Ecto neural progenitor cell (in vitro differentiated cells): ENCODE measurements at places on chromosomes 7 and 10.

GRCh38 chr7:139703487-139704307 is 74.1 kb downstream of the HIPK2 start:
- DNase-seq: no peak

DNA sequence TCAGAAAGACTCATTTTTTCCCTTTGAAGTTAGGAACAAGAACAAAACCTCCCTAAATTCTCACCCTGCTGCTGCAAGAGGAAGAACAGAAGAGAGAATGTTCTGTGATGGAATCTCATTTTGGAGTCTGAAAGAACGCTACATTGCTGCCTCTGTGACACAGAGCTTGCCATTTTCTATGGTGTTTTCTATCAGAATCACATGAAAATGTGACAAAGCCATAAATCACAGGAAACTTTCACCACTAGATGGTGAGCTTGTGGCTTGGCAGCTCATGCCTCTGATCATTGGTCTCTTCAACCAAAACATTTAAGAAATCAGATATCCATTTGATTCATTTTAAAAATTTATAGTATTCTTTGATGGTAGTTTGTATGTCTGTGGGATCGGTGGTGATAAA is 82.9 kb downstream of the CADPS2 start:
- DNase-seq: no peak

DNA sequence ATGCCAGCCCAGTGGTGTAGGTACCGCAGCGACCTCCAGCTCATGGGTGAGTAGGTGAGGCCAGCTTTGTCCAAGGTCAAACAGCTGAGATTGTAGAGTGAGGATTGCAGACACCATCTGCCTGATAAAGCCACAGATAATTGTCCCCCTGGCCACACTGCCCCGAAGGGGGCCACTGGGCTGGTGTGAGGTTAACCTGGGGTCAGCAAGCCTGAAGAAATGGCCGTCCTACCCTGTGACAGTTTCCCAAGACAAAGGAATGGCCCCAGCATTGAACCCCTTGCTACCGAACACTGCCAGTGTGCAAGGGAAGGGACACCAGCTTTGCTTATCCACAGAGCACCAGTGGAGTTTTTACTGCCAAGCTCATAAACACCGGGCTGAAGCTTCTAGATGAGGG is 23.0 kb downstream of the ECHDC3 start:
- no peak for DNase-seq

GRCh38 chr10:17122052-17122451 is 7.6 kb downstream of the CUBN start:
- DNase-seq: no peak

DNA sequence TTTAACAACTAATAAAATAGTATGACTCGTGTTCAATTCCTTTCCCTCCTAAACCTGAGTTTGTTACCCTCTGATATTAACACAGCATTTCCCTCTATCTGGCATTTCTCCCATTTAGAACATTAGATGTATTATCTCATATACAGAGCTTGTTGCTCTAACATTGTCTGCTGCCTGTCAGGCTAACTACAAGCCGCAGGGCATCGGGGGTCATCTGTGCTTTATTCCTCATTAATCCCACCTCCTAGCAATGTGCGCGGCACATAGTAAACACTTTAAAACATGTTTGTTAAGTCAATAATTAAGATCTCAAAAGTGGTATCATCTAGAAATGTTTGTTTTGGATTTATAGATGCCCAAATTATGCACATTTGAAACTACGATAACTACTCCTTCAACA is 52.9 kb upstream of the NEBL start:
- no peak for DNase-seq

DNA sequence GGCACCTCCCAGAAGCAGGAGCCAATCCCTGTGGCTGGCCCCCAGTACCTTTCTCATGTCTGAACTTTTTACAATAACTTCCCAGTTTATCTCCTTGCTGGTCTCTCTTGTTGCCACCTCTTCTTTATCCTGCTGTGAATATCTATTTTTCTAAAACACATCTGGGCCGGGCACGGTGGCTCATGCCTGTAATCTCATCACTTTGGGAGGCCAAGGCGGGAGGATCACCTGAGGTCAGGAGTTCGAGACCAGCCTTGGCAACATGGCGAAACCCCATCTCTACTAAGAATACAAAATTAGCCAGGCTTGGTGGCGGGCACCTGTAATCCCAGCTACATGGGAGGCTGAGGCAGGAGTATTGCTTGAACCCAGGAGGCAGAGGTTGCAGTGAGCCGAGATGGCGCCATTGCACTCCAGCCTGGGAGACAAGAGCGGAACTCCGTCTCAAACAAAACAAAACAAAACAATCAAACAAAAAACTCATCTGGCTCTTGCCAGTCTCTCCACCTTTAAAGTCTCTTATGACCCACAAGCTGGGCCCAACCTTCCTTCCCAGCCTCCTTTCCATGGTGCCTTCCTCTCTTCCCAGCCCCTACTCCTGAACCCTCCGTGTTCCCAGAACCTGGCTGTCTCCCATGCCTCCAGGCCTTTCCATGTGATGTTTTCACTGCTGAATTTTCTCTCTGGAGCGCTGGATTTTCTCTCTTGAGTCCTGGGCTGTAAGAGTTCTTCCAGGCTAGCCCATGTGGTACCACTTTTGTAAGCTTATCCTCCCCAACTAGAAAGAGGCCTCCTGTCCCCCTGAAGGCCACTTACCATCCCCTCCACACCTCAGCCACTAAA is 51.3 kb downstream of the HIP1 start:
- no peak for DNase-seq

- no peak for DNase-seq
Observed at GRCh38 chr10:14409856-14410458, 79.2 kb upstream of the FRMD4A start.

- no peak for DNase-seq
Observed at GRCh38 chr7:92851732-92852131, 15.4 kb upstream of the CDK6 start.

GRCh38 chr10:13925971-13926780 is 339.4 kb downstream of the PRPF18 start:
- no peak for DNase-seq

- no peak for DNase-seq
Observed at GRCh38 chr7:157136372-157136771, 2.4 kb upstream of the UBE3C start.

DNA sequence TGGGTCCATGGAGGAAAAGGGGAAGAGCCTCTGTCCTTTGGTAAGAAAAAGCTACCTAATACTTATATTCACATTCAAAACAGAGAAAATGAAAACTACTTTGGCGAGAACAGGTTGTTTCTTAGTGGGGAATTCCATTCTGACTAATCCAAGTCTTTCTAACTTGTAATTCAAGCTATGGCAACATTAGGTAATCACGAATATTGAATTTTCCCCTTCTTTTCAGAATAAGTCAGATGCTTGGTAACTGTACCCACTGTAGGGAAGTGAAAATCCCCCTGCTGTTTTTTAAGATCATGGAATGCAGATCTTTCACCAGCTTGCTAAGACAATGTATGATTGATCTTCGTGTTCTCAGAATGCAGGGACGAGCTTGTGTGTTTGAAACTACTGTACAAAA is 384.4 kb downstream of the TCERG1L start:
- no peak for DNase-seq

DNA sequence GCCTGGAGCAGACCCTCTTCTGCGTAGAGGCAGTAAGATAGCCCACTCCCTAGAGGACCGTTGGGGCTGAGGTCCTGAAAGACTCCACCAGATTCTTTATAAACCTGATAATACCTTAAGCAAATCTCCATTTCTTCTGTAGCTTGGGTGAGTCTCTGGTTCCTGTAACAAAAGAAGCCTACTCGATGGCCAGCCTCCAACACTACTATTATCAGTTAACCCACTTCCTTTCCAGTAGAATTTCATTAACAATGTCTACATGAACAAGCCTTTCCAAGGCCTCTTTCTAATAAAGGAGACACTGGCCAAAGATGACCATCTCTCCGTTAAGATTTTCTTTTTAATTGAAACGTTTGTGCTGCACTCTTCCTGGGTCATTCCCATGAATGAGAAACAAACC is 201.7 kb upstream of the KCTD7 start:
- no peak for DNase-seq

GRCh38 chr7:81788246-81788645 is 18.4 kb upstream of the HGF start:
- no peak for DNase-seq
